ENCODE measurements at places on chromosomes 6 and 20.
A peak's percentile ranks its signal among the peaks of the same experiment; 100 is the strongest.

- DNase-seq: no peak
These were observed 108.4 kb upstream of the FOXQ1 start for GRCh38 chr6:1203546-1203945.

GRCh38 chr6:129672881-129673631 is 36.9 kb downstream of the ARHGAP18 start:
- no peak for DNase-seq

GRCh38 chr6:90274451-90275030 is 22.1 kb downstream of the BACH2 start:
- DNase-seq: peak; percentile 83

- DNase-seq: no peak
These were observed 6.0 kb upstream of the LKAAEAR1 start for GRCh38 chr20:64090165-64090564.

GRCh38 chr6:3209114-3210023 is 18.1 kb downstream of the TUBB2B start:
- no peak for DNase-seq
